ENCODE measurements at places on chromosomes 12 and 14.
A peak's percentile ranks its signal among the peaks of the same experiment; 100 is the strongest.

GRCh38 chr14:74348241-74348734, at the start of gene VRTN:
VRTN (plus strand) TSS chr14:74348471; CDS start chr14:74356784, 8,313 bp downstream.
- DNase-seq, result no peak

DNA sequence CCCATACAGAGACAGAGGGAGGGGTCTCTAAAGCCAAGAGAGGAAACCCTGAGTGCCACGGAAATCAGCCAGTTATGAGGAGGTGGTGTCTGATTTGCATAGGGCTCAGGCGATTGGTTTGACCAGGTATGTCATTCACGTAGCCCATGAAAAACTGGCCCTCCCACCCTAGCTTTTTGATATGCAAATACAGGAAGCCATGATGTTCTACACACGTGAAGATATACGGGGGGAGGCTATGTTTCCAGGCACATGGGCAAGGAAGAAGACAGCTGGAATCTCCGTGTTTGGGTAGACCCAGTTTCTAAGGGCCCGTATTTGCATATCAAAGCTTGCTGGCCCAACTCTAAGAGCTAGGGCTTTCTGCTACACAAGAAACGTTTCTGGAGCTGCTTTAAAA, 717.8 kb upstream of the SEL1L start:
- no peak for DNase-seq

GRCh38 chr12:122187466-122187865, 4.5 kb downstream of the LRRC43 start:
- DNase-seq, result no peak

- peak; percentile 99 for DNase-seq
These were observed at the start of gene EMP1 for GRCh38 chr12:13196130-13196921. EMP1 (plus strand) TSS chr12:13196726; CDS start chr12:13211511, 14,785 bp downstream.

DNA sequence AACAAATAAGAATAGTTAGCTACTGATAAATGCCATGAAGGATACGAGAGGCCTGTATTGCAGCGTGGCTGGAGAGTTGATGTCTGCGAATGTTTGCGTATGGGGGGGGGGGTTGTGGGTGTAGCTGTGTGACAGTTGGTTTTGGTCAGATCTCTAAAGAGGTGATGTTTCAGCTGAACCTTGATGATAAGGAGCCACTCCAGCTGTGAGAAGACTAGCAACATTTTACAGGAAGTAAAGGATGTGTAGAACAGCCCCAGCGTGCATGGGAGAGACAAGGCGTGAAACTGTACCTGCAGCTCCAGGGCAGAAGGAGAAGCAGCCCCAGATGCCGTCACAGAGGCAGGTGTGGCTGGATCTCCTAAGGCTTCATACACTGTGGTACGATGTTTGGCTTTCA, 416.9 kb downstream of the TMEM132D start:
- DNase-seq, result no peak

DNA sequence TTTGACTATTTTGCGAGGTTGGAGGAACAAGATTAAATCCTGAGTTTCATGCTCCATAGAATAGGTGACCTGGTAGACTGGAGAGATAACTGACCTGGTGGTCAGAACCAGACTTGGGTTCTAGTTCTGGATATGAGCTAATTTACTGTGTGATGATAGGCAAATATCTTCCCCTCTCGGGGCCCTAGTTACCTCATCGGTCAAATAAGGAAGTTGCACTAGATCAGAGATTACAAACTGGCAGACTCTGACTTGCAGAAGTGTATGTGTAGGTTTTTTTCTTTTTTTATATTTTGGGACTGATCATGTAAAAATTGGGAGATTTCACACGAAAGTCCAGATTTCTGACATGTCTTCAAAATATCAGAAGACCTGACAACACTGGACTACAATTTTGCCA, 37.0 kb downstream of the RPH3A start:
- no peak for DNase-seq

DNA sequence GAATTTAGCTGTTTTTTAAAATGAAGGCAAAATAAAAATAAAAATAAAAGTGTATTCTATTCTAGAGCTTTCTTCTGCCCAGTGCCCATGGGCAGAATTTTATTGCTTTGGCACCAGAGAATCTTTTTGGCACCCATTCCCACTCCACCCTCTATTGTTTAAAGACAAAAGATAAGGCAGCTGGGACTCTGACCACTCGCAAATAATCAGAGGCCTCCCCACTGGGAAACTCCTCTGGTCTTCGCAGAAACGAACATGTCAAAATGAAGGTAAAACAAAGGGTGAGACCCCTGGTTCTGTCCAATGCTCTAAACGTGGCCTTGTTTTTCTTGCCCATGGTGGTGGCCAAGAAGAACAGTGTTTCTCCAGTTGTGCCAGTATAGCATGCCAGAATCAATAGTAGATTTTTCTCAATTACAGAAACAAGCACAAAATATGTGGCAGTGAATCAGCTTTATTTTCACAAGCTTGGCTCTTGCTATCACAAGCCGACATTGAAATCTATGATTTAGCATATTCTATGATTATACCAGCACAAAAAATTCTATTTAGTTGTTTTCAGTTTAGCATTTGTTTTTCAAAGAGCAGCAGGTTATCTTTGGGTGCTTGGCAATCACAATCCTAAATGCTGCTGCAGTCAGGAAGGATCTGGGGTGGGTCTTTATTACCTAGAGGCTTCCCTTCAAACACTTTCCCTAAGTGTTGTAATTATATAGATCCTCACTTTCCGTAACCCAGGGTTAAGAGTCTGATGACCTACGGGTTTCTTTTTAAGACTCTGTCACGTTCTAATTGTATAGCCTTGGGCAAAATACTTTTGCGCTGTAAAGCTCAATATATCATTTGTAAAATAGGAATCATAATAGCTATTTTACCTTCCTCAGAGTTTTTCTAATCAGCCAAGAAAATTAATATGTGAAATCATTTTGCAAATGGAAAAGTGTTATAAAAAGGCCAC, 50.5 kb downstream of the KITLG start:
- DNase-seq, result no peak
